Sigmoid colon (tissue), 7 donors: ENCODE measurements at places on chromosomes 1 and 21.

GRCh38 chr1:38908821-38909220, 27.4 kb upstream of the GJA9 start:
- no peak for DNase-seq

DNA sequence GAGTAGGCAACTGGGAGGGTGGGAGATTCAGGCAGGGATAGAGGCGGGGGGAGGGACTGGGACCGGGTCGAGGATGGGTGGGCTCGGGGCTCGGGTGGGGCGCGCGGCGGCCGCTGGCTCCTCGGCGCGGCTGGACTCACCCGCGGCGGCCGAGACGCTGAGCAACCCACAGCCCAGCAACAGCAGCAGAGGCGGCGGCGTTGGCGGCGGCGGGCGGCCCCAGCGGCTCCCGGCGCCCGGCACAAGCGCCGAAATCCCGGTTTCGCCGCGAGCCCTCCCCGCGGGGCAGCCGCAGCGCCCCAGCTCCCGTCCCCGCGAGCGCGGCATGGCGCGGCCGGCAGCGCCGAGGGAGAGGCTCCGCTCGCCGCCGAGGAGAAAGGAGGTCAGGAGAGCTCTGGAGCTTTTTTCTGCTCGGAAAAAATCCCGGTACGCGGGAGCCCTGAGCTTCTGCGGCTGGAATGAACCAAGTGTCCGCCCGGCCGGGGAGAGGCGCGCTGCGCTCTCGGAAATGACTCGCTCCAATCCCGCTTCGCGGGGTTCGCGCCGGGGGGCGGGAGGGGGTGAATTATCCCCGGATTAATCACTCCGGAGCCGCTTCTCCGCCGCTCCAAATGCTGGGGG, at the start of gene CSMD2:
Gene CSMD2, minus strand, starts transcription at position 460 of the 621 bp plus-strand sequence. Its CDS starts 133 bp downstream, at position 327.
- DNase-seq = no peak

DNA sequence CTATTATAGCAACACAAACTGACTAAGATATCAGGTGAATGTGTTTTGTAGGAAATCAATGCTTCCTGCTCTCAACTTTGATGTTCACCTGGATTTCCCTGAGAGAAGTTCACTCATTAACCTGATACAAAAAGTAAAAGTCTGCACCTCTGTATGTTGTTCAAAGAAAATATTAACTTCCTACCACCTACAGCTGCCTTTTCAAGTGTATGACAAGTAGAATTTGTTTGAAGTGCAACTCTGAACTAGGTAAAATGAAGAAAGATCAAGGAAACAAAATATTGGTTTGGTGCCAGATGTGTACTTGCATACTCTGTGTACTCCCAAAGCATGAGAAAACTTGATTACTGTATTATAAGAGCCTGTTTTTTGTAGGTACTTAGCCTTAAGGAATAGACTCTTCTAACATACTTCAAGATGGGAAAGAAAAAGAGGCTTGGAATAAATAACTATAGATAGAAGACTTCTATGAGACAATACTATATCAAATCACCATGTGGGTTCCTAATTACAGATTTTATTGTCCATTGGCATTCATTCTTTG, 193.4 kb downstream of the APP start:
- DNase-seq = no peak

- DNase-seq = no peak
Observed at GRCh38 chr21:34845521-34846451, 177.0 kb downstream of the CLIC6 start.

DNA sequence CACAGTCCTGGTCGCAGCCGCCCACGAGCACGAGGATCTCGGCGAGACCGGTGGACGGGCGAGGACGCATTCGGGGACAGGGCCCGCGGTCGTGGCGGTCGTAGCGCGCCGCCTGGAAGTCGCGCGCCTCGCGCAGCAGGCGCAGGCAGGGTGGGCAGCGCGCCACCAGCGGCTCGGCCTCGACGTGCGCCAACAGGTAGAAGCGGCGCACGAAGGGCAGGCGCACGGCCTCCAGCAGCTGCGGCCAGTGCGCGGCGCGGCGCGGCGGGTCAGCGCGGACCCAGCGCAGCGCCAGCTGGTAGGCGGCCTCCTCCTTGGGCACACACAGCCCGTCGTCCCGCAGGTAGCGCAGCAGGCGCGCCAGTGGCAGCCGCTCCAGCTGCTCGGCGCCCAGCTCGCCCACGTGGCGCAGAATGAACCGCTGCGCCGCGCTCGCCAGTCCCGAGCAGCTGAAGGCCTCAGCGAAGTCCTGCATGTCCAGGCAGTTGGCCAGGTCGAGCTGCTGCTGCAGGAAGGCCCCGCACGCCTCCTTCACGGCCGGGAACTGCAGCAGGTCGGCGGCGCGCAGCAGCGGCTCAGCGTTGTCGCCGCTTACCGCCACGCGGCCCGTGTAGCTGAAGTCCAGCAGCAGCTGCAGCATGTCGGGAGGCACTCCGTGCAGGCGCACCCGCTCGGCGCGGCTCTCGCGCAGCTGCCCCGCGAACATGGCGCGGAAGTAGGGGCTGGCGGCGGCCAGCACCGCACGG, 573 bp downstream of the KLHL21 start:
- peak; percentile 82 for DNase-seq

DNA sequence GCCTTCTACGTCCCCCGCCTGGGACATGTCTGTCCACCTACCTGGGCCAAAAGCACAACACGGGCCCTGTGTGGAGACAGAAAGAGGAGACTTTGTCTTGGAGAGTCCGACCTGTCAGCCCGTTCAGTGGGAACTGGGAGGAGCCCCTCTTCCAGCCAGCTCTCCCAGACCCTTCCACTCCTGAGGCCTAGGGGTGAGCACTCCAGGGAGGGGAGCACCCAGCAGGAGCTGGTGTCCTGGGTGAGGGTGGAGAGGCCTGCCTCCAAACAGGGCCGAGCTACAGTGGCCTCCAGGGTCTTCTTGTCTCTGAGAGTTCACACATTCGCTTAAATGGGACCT, 546 bp downstream of the SPOCD1 start:
- no peak for DNase-seq

- peak; percentile 86 for DNase-seq
Observed at GRCh38 chr1:17617787-17618557, 78.5 kb downstream of the ARHGEF10L start.

GRCh38 chr21:38930853-38931252, 125.1 kb downstream of the ETS2 start:
- peak; percentile 74 for DNase-seq

DNA sequence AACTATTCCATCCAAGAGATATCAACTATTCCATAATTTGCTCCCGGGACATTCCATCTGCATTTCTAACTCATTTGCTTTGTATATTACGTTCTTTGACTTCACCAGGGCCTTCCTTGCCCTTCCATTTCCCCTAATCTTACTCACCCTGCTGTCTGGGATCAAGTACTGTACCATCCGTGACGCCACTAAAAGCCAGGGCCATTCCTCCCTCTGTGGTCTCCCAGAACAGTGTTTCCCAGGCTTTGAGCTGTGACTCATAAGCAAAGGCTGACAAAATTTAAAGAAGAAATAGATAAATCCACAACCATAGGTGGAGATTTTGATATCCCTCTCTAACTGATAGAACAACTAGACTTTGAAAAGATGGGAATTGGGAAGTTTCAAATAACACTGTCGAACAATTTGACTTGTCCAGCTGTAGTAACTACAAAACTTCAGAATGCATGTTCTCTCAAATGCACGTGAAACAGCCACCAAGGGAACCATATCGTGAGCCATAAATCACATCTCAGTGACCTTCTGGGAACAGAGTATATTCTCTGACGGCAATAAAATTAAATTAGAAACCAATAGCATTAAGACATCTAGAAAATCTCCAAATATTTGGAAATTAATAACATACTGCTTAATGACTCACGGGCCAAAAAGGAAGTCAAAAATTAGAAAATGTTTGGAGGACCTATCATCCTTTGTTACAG, 501.0 kb downstream of the SETD4 start:
- DNase-seq = no peak

DNA sequence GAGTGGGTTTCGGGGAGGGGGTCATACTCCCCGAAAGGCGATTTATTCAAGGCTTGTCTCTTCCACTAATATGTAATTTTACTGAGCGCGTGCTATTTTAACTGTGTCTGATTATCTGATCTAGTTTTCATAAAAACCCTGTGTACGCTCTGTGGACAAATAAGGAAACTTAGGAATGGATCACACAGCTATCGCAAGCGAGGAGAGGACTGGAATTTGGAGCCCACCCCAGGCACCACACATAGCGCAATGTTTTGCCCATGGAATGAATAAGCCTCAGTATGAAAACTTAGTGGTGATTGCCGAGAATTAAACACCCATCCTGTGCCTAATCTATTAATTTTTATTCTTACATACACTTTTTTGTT, 9.8 kb upstream of the RAB42 start:
- no peak for DNase-seq

DNA sequence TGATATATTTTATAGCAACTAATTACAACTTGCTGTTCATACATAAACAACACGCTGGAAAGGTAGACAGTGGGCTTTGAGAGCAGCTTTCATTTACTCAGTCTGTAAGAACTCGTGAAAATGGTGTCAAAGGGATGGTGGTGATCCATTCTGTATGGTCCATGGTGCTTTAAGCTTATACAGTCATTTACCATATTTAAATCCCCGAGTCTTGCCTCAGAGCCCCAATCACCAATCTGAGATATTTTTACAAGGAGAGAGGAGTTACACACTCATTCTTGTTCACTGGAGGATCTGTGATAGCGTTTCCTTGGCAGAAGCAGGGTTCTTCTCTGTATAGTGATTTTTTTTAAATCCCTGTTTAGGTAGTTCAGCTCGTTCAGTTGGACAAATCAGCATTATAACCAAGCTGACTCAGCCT, 694.6 kb downstream of the USP25 start:
- DNase-seq = no peak

- DNase-seq = peak; percentile 74
Observed at GRCh38 chr1:115067161-115067859, 22.0 kb downstream of the TSPAN2 start.

GRCh38 chr1:94544706-94545490, 3.3 kb upstream of the F3 start:
- no peak for DNase-seq

- no peak for DNase-seq
Observed at GRCh38 chr1:174032671-174033222, 10.6 kb upstream of the RC3H1 start.

- peak; percentile 60 for DNase-seq
Observed at GRCh38 chr1:30904962-30905335, 3.6 kb downstream of the SDC3 start.
